Right ventricle myocardium superior (tissue), 1 donor: ENCODE measurements at places on chromosomes 2 and 18.
A peak's percentile ranks its signal among the peaks of the same experiment; 100 is the strongest.

GRCh38 chr2:18578033-18578432 lies 11.3 kb downstream of the NT5C1B start:
- no peak for DNase-seq

GRCh38 chr2:78532762-78533379 lies 492.6 kb upstream of the REG3G start:
- DNase-seq: no peak

DNA sequence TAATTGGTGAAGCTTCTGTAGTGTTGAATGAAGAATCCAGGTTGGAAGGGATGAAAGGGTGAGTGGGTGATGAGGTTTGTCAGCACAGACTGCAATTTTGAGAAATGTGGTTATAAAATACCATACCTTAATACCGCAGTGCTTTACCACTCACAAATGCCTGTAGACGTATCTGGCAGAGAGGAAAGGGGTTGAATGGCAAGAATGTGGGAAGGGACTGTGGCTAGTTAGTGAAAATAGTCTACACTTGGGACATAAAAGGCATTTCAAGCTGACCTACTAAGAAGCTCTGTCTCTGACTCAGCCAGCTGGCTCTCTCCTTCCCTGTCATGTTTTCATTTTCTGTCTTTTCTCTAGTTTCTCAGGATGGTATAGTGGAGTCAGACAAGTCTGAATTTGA lies 25.1 kb downstream of the CDK15 start:
- DNase-seq: no peak

- DNase-seq: no peak
Observed at GRCh38 chr2:58032016-58032763, 14.4 kb upstream of the VRK2 start.

- DNase-seq: no peak
Observed at GRCh38 chr2:218452079-218452478, 33.2 kb downstream of the VIL1 start.

DNA sequence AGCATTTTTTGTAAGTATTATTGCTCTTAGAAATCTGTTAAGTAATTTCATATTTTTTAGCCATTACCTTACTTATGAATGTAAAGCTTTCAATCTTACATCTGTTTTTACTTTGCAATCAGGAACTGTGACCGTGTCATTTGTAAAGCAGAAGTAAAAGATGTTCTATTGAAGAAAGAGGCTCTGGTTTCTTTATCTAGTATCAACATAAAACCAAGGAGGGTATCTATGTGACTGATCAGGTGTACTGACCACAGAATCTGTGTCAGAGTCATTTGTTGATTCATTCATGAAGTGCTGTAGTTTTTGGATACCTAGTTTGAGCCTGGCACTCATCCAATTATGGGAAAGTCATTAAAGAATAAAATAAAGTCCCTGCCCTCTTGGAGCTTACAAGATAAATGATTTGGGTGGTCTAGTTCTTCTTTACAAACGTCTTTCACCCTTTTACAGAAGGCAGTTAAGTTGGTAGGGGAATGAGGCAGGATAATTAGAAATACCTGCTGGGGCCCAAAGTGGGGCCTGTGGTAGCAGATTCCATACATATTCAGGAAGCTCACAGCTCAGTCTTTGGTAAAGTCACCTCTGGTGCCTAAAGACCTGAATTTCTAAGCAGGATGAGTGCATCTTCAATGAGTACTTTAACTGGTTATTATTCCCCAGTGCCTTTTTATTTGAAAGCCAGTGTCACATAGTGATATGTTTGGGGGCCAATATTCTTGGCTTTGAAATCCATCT lies 260.6 kb upstream of the NT5C1B start:
- no peak for DNase-seq

DNA sequence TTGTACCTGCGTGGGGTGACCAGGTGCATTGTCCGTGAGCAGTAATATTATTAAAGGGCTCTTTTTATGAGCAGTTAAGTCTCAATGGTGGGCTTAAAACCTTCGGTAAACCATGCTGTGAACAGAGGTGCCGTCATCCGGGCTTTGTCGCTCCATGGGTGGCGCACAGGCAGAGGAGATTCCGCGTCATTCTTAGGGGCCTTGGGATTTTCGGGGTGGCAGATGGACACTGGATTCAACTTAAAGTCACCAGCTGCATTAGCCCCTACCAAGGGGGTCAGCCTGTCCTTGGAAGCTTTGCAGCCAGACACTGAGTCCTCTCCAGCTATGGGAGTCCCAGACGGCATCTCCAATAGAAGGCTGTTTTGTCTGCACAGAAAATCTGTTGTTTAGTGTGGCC lies 107.7 kb downstream of the NFATC1 start:
- DNase-seq: no peak

DNA sequence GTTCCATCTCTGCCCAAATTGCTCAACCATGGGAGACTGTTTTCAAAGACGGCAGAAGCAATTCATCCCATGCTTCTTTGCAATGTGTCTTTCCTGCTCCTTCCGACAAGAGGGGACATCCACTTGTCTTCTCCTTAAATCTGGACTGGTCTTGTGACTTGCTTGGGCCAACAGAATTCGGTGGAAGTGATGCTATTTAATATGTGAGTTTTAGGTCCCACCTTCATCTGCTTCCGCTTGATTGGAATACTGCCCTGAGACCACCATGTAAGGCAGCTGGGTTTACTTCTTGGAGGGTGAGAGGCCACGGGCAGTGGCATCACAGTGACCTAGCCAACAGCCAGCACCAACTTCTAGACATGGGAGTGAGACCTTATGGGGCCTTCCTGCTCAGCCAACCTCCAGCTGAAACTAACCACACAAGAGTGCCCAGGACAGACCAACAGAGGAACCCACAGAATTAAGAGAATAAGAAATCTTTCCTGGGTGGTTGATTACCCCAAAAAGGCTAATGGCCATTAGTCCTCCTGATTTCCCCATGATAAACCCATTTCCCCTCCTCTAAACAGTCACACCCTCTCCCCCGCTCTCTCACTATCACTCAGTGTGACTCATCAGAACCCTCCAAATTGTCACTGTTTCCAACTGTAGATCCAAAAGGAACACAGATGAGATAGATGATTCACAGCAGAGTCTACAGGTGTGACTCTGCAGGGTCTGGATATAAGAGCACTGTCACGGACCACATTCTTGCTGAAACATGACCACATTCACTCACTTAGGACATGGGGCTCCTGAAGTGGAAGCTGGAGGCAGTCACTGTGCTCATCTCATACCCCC lies 16.2 kb upstream of the RHOB start:
- no peak for DNase-seq

- no peak for DNase-seq
Observed at GRCh38 chr2:103410221-103410620, 648.4 kb downstream of the TMEM182 start.

DNA sequence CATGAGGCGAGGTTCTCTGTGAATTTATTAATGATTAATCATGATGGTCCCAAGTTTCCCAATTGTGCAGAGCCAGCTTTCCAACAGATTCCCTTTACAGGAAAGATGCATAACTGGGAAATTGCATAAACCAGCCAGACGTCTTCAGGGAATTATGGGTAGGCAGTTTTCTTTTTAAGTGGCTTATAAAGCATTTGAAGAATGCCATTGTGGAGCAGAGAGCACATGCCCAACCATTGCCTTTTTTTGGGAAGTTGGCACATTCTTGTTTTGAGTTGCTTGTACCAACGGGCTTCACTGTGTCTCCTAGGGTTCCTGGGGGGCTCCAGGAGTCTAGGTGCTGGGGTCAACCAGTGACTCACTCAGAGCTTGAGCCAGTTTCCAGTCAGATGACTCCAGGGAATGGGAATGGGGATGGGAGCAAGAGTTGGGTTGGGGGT lies 231.7 kb upstream of the FOSL2 start:
- DNase-seq: no peak

DNA sequence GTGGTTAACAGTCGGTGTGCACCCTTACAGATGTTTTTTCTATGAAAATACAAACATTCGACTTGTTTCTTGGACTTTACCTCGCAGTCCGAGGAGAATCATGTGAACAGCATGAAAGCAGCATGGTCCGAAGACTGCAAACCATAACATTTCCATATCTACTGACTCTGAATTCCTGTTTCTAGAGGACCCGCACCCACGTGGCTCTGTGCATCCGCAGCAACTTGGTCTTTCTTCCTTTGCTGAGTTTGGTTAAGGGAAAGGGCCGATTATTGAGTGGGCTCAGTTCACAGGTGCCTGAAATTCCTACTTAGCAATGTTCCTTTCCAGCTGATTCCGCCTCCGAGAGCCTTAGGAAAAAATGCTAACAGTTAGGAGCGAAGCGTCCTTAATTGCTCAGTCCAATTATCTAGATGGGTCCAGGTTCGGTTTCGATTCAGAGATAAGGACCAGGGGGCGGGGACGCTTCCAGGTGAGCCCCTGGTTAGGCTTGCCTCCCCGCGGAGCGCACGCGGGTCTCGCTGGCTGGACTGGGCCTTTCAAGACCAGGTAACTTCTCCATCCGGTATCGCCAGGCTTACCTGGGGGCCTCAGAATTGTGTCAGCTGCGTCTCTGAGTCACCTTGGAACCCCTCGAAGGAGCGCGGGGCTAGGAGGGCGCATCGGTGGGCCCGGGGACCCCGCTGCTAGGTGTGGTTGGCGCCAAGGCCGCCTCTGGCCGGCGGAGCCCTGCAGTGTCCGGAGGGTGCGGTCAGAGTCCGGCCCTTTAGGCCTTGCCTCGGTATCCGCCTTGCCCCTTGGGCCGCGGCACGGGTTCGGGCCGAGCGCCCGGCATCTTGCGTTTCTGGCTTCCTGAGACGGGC lies 1.1 kb upstream of the B3GNT2 start:
- DNase-seq: peak; percentile 52

GRCh38 chr2:46032996-46033395 lies 264.2 kb upstream of the EPAS1 start:
- no peak for DNase-seq

- no peak for DNase-seq
Observed at GRCh38 chr2:182445391-182445965, 18.6 kb upstream of the PDE1A start.

DNA sequence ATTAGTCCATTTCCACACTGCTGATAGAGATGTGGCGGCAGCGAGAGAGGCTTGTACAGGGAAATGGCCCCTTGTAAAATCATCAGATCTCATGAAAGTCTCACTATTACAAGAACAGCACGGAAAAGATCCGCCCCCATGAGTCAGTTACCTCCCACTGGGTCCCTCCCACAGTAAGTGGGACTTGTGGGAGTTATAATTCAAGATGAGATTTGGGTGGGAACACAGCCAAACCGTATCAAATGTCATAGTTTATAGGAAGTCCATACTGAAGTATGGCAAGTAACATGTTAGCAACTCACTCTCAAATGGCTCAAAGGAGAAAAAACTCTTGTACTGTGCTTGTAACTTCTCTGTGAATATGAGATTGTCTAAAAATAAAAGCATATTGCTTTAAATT lies 56.1 kb downstream of the FARP2 start:
- no peak for DNase-seq
